Mesendoderm (in vitro differentiated cells): ENCODE measurements at places on chromosomes 11 and 22.

GRCh38 chr11:110162216-110162615 lies 69.0 kb downstream of the ZC3H12C start:
- no peak for DNase-seq

- peak; percentile 48 for DNase-seq
These were observed 6.3 kb downstream of the C22orf31 start for GRCh38 chr22:29055192-29055830.

GRCh38 chr11:127962416-127962815 lies 624.9 kb downstream of the ETS1 start:
- DNase-seq, result no peak

DNA sequence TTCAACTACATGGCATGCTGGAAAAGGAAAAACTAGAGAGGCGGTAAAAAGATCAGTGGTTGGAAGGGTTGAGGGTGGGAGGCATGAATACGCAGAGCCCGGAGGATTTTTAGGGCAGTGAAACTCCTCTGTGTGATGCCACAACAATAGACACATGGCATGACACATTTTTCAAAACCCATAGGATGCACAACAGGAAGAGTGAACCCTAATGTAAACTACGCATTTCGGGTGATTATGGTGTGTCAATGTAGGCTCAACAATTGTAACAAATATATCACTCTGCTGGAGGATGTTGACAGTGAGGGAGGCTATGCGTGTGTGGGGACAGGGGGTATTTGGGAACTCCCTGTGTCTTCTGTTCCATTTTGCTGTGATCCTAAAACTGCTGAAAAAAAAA lies 15.7 kb upstream of the FAM83F start:
- DNase-seq, result no peak

GRCh38 chr22:35555483-35555890 lies 14.9 kb downstream of the RASD2 start:
- no peak for DNase-seq

GRCh38 chr22:24565077-24565476 lies 9.3 kb downstream of the SNRPD3 start:
- DNase-seq, result no peak

- no peak for DNase-seq
These were observed at the start of gene CATSPERZ for GRCh38 chr11:64299847-64300648. TSS of gene CATSPERZ (plus strand) at chr11:64300358. CDS start at chr11:64300411, 53 bp downstream.

DNA sequence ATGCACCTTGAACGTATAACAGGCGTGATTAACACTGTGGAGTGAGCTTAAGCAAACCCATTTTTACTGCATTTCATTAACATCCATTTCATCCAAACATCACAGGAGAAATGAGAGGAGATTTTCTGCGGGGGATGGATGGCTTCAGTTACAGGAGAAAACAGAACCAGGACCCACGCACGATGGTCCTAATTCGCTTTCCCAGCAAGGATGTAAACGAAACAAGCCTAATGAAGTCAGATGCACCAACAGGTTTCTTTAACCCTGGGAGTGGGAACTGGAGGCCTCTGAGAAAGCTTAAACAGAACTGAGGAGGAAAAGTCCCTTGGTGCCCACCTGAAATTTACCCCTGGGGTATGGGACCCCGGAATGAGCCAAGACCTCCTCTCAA lies 2.7 kb downstream of the CADM1 start:
- DNase-seq, result peak; percentile 16

GRCh38 chr11:83569134-83569805 lies 283.1 kb upstream of the CCDC90B start:
- no peak for DNase-seq

DNA sequence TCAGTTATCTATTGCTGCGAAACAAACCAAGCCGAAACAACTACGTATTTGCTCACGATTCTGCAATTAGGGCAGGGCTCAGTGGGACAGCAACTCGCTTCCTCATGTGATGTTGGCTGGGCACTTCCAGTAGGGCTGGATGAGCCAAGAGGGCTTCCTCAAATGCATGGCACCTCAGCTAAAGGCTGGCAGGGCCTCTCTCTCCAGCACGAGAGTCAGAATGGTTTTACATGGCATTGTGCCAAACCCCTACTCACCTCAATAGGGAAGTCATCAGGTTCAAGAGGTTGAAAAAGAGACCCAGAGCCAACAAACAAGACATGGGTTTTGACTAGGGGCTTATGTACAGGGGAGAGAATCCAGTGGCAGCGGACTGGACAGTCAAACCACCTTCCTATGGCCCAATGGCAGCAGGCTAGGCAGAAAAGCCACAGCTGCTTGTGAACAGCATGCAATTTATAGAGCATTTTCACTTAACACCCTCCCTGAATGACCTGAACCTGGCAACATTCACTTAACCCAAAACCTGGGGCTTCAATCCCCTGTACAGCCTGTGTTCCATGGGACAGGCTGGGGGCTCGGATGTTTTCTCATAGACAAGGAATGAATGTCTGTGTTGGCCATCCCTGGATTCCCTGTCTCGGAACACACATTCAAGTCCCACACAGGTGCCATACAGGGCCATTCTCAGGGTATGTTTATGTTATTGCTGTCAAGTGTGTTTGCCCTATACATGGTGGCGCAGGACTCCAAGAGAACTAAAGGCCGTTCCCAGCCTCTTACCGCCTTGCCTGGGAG lies 154.2 kb upstream of the NAV2 start:
- DNase-seq, result no peak

DNA sequence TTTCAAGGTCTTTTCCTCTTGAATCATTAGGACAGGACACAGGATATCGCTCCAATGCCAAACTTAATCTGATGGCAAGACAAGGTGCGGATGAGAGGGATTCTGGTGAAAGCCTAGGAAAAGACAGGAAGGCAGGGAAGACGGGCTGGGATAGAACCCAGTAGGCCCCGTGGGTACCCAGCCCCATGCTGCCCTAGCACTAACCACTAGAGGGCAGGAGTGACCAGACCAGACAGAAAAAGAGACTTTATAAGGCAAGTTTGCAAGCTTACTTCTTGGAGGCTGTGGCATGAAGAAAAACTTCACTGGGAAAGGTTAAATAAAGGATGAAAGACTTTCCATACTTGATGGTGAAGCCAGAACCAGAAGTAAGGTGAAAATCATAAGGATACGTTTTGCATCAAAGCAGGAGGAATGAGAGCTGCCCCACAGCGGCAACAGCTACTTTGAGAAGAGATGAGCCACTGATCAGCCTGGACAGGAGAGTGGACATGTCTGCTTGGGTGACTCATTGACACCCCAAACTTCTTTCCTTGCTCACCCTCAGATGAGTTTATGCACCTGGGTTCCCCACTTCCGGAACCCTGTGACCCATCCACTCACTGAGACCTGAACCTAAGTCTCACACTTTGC lies 39.8 kb downstream of the SYN3 start:
- peak; percentile 70 for DNase-seq

- peak; percentile 71 for DNase-seq
These were observed 71.8 kb upstream of the TP53I11 start for GRCh38 chr11:45022294-45023064.

GRCh38 chr22:30810105-30810504 lies 115.4 kb downstream of the OSBP2 start:
- DNase-seq, result no peak

- peak; percentile 60 for DNase-seq
These were observed 84.6 kb downstream of the C22orf31 start for GRCh38 chr22:28977060-28977459.

- no peak for DNase-seq
These were observed 1.2 kb downstream of the GPR83 start for GRCh38 chr11:94400050-94400449.

DNA sequence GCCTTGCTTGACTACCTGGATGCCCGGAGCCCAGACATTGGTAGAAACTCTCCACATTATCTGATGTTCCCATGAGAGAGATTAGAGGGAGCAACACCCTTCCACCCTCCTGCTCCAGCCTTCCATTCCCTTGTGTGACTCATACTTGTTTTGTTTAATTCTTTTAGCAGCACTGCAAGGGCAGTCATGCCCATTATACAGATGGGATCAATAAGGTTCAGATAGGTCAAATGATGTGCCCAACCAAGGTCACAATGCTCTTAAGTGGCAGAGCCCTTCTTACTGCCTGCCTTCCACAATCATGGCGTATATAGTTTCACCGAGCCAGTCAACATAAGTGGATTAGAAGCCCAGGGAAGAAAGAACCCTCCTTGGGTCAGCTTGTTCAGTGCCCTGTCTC lies 6.6 kb upstream of the CCDC134 start:
- DNase-seq, result no peak

DNA sequence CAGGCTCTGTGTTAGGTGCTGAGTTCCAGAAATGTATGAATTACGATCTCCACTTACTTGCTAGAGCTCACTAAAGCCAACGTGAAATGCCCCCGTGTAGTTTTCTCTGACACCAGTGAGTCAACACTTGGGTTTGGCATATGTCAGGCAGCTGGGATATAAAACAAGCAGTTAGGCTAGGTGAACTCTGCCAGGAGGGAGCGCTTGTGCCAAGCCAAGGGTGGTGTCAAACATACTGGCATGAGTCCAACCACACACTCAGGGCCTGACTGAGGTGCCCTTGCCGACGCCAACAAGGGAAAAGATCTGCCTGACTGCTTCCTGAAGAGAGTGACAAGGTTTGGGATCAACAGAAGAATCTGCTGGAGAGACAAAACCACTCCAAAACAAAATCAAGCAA lies 167.8 kb upstream of the NARS2 start:
- no peak for DNase-seq

- peak; percentile 62 for DNase-seq
These were observed 15.9 kb downstream of the PRG3 start for GRCh38 chr11:57364851-57365660.

DNA sequence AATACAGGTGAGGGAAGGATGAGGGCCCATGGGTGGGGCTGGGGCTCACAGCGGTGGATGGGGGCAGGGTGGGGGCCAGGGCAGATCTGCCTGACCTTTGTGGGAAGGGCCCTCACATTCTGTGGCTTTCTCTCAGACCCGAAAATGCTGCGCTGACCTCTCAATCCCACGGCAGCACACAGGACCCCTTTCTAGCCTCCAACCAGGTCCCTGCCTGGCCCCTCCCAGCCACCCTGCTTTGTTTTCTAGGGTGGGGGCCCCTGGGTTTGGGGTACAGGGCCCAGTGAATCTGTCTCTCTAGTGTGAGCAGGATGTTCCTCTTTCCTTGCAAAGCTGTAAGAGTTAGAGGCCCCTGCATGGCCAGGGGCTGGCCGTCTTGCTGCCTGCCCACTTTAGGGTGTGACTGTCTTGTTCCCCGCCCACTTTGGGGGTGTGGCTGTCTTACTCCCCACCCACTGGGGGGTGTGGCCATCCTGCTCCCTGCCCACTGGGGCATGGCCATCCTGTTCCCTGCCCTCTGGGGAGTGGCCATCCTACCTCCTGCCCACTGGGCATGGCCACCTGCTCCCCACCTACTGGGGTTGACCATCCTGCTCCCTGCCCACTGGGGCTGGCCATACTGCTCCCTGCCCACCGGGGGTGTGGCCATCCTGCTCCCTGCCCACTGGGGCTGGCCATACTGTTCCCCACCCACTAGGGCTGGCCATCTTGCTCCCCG lies 11.5 kb downstream of the PARVG start:
- peak; percentile 46 for DNase-seq

DNA sequence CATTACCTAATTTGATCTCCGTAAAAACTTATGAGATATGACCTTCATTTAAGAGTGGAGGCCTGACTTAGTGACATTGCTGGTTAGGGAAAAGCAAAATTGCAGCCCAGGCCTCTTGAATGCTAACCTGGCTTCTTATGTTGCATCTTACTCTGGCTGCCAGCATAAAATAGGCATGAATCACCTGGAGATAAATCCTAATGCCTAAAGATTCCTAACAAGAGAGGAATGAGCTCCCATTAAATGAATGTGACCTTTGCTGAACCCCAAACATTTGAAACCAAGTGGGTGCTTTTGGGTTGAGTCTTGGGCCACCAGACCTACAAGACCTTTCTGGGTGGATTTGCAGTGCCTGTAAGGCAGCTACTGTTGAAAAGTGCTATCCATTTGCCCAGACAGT lies 1145.6 kb upstream of the TENM4 start:
- DNase-seq, result no peak

DNA sequence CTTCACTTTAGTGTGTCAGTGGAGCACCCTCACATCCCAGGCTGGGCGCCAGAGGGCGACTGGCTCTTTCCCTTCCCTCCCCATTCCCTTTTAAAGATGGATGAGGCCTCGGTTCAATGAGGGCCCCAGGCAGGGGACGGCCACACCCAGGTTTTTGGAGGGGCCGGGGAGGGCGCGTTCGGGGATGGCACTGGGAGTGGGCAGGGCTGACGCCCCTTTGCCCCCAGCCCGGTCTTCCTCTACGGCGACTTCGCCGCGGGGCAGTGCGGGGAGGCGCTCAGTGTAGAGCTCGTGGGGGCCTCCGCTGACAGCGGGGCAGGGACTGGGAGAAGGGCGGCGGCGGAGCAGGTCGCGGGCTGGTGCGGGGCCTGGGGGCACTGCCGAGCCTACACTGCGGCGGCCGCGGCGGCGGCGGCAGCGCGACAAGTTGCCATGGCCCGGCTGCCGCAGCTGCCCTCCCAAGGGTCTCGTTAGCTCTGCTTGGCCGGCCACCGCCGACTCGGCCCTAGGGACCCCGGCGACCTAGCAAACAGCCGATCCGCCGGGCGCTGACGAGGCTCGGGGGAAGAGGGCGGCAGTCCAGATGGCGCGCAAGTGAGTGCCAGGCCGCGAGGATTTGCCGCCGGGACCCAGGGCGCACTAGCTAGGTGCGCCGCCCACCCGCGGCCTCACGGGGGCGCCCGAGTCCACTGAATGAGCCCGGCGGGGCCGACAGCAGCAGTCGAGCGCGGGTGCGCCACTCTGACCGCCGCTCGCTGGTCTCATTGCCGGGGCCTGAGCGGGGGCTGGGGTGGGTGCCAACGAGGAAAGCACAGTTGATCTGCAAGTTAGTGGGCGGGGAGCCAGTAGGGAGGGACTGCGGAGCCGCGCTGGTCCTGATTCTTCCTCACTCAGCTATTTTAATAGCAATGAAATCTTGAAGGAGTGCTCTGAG lies 92.7 kb downstream of the RRM1 start:
- peak; percentile 87 for DNase-seq

DNA sequence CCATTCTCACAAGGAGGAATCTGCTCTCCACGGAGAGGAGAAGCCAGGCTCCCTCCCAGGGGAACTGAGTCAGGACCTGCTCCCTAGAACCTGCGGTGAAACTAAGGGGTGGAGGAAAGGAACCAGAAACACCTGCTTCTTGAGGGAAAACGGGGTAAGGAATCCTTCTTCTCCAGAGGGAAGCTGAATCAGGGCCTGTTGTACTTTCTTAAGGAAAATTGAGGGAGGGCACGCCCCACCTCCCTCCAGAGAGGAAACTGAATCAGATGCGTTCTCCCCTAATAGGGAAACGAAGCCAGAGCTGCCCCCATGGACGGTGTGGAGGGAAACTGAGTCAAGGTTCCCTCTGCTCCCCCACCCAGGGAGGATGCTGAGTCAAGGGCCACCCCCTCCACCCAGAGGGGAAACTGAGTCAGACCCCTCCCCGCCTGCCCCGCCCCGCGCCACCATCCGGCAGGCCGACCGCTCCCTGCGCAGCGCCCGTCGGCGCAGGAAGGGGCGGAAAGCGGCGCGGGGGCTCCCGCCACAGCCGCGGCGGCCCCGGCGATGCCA lies 393 bp downstream of the RELA start:
- no peak for DNase-seq

GRCh38 chr11:128291835-128292234 lies 295.5 kb downstream of the ETS1 start:
- DNase-seq, result no peak

GRCh38 chr11:34928268-34928959 lies 12.0 kb downstream of the PDHX start:
- DNase-seq, result peak; percentile 18

GRCh38 chr11:128324531-128325141 lies 262.7 kb downstream of the ETS1 start:
- DNase-seq, result no peak

- no peak for DNase-seq
These were observed 322.7 kb downstream of the BLID start for GRCh38 chr11:121793291-121793690.

- DNase-seq, result no peak
These were observed 904.2 kb upstream of the RAG2 start for GRCh38 chr11:37502202-37502601.

- peak; percentile 83 for DNase-seq
These were observed 112.2 kb downstream of the MTNR1B start for GRCh38 chr11:93081694-93082093.
